T1000 (cell line): ENCODE measurements at places on chromosomes 11 and 22.

GRCh38 chr11:93614173-93614722 lies 47.2 kb upstream of the CEP295 start:
- no peak for DNase-seq

DNA sequence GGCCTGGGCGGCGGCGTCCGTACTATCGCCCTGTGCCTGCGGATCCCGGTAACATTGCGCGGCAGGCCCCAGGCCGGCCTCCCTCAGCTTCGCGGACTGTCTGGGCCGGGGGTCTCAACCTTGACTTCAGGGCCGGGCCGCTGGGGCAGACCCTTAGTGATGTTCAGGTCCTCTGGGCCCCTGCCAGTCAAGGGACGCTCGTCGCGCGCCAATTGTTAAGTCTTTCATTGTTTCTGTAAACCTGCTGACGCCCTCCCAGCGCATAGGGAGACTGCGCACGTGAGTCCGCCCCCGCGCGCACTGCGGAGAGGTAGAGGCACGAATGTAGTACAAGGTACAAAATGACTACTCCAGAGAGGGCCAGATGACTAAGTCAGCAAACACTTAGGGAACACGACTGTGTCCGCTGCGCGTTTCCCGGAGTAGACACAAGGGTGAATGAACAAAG lies 451 bp upstream of the HDHD5 start:
- DNase-seq, result no peak

DNA sequence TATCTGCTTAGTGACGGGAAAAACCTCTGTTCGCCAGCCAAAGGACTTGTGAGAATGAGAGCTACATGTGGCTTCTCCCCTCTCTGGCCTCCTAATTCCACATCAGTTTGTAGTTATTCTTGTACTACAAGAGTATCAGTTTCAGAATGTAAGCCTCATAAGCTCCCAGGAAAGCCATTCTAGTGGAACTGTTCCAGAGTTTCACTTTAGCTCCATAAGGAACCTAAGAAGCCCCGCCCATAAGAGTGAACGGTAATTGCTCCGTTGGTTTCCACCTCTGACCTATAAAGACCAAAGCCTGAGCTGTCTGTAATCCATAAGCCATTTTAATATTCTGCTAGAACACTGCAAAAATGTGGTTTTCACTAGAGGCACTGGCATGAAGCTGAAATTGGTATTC lies 53.0 kb downstream of the SIK3 start:
- no peak for DNase-seq

DNA sequence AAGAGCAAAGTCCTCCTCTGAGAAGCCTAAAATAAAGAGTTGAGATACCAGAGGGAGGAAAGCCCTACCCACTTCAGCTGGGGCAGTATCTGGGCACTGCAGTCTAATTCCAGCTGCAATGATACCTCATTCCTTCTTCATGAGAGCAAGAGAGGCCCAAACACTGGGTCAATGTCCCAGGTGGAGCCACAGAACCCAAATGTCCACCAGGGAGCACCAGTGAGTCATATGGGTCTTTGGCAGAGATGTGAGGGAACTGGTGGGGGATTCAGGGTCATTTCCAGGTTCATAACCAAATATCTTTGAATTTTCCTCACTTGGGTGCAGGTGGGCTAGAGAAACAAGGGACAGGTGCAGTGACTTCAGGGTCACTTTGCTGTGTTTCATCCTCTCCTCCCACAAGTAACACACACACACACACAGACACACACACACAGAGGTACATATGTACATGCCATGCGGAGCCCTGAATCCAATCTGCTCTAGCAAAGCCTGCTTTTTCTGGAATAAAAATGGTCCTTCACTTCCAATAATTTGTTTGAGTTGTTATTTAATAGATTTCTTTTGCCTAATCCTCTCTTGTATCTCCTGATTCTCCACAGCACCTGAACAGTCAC lies 585.4 kb downstream of the SOX6 start:
- no peak for DNase-seq

- DNase-seq, result no peak
These were observed 28.8 kb upstream of the CHORDC1 start for GRCh38 chr11:90251599-90251998.
